ENCODE measurements at places on chromosomes 2 and 18.

DNA sequence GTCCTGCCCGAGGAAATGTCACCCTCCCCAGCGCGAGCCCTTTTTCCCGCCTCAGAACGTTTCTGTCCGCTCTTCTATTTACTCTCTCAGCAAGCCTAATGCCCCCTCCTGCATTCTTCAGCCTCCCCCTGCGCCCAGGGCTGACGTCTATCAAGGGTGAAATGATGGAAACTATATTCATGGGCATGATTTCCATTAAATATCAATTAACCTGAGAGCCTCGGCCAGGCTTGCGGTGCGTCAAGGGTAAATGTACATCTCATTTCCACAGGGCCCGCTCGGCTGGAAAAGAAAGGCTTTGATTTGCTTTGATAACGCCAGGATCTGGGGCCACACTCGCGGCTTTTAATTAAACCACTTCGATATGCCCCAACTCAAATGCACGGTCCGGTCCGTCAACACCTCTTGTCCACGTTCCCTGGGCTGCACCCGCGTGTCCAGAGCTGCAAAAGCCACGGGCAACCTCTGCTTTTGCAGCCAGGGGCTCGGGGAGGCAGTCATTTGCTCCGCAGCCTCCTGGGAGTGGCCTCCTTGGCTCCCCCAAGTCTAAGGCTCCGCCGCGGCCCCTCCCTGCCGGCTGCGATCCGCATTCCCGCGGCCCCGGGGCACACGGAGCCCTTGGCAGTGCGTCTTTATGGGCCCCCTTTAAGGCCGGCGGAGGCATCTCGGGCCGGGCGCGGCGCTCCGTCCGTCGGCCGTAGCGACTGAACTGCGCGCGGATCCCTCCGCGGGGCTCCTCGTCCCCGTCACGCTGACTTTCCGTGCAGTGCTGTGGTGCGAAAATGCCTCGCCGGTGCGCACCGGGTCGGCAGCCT, at the start of gene HOXD8:
Gene HOXD8 (plus strand): TSS at position 724 of the 815 bp plus-strand sequence. CDS start 662 bp downstream, outside the sequence.
- DNase-seq = no peak

GRCh38 chr2:241852981-241853631, 5.6 kb downstream of the PDCD1 start:
- DNase-seq = no peak

DNA sequence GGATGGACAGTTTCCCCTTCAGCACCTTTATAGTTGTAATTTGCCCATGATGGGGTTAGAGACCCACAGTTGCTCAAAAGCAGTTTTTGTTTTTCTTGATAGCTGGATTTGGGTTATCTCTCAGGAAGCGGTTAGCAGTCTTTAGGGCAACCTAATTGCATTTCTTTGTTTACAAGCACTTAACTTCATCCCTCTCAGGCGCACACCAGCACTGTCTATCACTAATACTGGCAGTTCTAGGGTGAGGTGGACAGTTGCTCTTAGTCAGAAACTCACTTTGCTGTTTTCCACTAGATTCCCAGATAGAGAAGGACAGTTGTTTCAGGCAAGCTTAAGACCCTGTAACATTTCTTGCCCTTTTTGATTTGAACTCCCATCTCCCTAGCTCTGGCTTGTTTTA, 146.0 kb downstream of the AGAP1 start:
- DNase-seq = no peak

DNA sequence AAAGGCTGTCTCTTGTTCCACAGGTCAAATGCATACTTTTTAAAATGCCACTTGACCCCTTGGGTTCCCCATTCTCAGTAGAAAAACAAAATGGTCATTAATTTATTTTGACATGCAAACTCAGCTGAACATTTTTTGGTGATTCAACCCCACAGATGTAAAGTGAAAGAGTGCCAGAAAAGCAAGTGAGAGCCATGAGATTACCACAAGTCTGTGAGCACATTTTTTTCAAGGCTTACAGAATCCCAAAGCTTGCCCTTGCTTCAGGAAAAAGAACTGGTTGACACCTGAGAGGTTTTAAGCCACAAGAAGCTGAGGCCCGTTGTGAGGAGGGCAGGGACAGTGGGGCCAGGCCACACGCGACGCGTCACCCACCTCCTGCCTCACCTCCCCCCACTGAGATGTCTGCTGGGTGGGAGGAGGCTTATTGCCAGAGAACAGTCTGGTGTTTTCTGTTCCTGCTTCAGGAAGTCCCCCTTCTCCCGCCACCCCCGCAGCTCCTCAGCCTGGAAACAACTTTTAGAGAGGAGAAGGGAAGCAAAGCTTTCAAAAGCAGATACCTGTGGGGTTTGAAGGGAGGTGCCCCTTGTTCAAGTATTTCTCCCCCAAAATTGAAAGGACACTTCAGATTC, 70.4 kb upstream of the CYP1B1 start:
- DNase-seq = peak; percentile 37

GRCh38 chr2:152339556-152340286, 4.7 kb downstream of the FMNL2 start:
- no peak for DNase-seq

- DNase-seq = no peak
Observed at GRCh38 chr2:20113986-20114938, 62.8 kb upstream of the LAPTM4A start.

DNA sequence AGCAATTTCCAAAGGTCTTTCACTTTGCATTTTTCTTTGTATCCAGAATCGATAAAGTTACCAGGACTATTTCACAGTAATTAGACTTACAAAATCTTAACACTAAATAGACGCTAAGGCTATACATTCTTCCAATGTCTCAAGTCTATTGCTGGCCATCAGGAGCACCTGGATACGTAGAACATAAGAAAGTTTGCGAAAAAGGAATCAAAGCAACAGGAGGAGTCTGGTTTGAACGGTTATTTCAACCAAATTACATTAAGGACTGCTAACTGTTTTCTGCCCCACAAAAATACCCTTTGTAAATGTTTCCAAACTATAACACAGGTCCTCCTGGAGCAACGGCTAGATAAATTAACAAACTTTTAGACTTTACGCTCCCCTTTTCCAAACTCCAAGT, 1.4 kb upstream of the HNRNPA3 start:
- DNase-seq = no peak
